ENCODE measurements at places on chromosomes 11 and 22.

- DNase-seq: no peak
These were observed 22.0 kb upstream of the PATE1 start for GRCh38 chr11:125724125-125724524.

- DNase-seq: no peak
These were observed 137.1 kb downstream of the NECTIN1 start for GRCh38 chr11:119591836-119592310.

DNA sequence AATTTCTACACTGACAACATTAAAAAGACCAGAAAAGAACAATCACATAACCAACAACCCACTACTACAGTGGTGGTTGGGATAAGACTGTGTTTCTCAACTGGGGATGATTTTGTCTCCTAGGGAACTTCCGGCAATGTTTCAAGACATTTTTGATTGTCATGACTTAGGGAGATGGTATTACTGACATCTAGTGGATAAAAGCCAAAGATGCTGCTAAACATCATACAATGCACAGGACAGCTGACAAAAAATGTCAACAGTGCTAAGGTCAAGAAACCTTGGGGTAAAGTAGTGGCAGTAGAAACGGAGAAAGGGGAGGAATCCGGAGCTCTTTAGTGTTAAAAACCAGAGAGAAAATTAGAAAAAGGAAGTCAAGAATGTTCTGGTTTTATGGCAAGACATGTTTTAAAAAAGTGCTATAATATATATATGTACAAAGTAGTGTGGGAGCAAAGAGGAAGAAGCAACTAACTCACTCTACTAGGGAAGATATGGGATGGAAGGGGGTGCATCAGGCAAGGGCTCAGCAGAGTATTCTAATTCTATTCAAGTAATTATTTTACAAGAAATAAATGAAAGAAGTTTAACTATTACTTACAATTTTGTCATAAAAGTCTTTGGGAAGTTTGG is 37.2 kb downstream of the CKAP5 start:
- DNase-seq: no peak

- no peak for DNase-seq
These were observed 6.3 kb upstream of the SH3BP1 start for GRCh38 chr22:37633089-37633624.

DNA sequence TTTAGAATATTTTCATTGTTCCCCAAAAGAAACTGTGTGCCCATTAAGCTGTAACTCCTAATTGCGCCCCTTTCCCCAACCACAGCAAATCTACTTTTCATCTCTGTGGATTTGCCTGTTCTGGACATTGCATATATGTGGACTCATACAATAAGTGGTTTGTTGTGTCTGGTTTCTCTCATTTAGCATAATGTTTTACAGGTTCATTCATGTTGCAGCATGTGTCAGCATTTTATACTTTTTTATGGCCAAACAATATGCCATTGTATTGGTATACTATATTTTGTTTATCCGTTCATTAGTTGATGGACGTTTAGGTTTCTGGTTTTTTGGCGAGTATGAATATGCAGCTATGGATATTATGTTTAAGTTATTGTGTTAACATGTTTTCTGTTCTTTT is 23.8 kb downstream of the NUCB2 start:
- no peak for DNase-seq
